ENCODE measurements at places on chromosomes 5 and 9.

DNA sequence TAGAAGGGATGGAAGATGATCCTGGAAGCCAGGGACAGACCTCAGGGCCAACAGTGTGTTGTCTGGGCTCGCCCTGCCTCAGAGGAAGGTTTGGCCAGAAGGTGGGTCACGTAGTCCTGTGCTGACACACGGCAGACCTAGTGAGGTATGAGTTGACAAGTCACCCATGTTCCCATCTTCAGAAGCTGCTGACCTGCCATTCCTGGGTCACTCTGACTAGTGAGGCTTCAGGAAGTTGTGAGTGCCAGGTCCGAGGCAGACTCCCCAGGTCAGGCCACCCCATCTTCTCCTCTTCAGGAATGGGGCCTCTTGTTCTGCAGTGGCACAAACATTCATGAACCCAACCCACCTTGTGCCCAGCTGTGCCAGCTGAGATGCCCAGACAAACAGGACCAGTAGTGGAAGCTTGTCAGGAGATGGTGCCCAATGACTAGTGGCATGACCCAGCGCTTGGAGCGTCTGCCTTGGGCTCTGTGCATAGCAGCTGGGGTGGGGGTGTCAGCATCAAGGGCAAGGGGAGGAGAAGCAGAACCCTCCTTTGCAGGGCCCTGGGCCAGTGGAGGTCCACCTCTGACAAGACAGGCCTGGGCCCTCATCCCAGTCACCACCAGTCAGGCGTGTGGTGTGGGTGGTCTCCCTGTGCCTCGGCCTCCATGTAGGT, 16.8 kb upstream of the ANGPTL2 start:
- DNase-seq, result no peak

DNA sequence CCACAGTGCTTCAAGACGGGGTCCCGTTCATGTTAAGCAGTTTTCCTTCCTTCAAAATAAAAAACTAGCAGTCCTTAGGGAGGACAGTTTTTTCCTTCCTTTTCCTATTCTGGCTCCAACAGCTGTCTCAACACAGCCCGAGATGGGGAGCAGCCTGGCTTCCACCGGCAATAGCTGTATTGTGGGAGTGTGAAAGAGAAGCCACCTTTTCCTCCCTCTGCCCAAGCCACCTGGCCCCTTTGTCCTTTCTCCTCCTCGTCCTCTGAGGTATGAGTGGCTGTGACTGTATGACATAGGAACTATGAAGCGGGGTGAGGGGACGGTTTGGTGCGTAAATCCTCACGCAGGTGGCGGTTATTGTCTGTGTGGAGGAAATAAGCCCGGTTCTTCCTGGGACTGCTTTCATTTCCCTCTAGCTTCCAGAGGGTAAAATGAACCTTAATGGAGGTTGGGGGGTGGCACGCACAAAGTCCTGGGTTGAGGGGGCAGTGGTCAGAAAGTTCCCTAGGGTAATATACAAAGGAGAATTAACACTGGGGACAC, 292.0 kb upstream of the DMRT1 start:
- no peak for DNase-seq

GRCh38 chr9:15299374-15299939, 7.6 kb downstream of the TTC39B start:
- DNase-seq, result no peak

DNA sequence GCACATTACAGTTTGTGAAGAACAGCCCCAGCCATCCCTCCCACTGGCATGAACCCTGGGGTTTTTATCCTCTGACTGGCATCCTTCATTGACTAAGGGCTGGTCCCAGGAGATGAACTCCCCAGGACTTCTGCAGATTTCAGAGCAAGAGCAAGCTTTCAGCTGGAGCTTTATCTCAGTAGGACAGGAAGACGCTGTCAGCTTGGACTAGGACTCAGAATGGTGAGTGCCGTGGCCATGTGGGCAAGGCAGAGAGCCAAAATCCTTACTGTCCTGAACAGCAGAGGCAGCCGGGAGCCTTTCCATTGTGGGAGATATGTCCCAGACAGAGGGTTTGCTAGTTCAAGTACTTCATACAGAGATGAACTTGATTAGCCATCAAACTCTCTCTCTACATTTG, 3.2 kb upstream of the ACOT12 start:
- no peak for DNase-seq

- DNase-seq, result peak; percentile 91
Measured at GRCh38 chr5:76790632-76791290, 28.1 kb upstream of the F2RL1 start.

DNA sequence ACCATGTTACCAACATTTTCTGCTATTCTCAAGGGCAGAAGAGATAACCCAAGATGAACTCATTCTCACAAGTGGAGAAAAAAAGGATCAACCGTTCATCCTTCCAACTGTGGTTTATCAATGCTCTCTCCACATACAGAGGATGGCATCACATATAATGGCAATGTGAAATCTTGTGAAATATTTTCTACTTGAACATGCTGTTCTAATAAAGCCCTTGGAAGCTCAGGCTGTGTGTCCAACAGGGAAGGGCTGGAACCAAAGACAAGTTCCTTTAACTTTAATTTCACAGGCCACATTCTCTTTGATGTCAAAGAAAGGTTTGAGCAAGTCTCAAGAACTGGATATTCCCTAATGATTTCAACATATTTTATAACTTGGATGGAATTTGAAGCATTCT, 230.5 kb downstream of the SPOCK1 start:
- no peak for DNase-seq

GRCh38 chr9:88011005-88011766, 36.9 kb upstream of the CDK20 start:
- no peak for DNase-seq

- no peak for DNase-seq
Measured at GRCh38 chr5:127950707-127951391, 132.7 kb upstream of the SLC12A2 start.

GRCh38 chr9:133796562-133796961, 58.4 kb upstream of the SARDH start:
- DNase-seq, result no peak

DNA sequence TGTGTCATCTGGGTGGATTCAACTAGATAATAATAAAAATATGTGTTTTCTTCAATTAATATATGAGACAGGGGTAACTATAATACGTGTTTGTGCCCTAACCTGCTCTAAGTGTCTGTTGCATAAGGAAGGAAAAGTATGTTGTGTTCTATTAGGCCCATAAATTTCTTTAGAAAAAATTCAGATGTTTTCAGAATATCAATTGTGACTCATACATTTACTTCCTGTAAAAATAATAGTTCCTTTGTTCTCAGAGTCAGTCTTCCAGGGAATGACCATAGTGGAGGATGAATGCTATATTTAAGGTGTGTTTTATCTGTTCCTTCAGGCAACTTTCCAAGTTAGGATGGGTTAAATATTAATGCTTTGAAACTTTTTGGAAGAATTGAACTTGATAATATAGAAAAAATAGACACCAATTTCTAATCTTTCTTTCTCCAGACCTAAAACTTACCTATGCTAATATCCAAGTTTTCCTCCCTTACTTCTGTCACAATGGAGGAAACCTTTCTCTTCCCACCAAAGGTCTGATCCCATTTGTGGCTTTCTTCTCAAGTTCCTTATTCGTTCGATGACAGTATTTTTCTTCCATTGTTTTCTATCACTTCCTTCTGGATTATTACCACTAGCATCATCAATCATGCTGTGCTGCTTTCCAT, 49.9 kb downstream of the ISL1 start:
- DNase-seq, result peak; percentile 6

DNA sequence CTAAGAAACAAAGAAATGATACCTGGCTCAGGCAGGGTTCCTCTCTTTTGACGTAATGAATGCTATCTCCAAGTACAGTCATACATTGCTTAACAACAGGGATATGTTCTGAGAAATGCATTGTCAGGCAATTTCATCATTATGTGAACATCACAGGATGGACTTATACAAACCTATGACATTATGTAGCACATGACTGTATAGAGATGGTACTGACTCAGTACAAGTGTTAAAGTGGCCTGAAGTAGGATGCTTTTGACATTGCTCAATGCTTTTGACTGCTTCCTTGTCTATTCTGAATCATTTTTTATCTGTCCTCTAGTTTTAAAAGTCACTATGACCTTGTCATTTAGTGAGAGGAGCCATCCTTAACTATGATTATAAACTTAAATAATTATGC, 147.6 kb downstream of the NR2F1-AS1 start:
- DNase-seq, result peak; percentile 4

GRCh38 chr5:129114539-129115193, 20.1 kb downstream of the ISOC1 start:
- no peak for DNase-seq

DNA sequence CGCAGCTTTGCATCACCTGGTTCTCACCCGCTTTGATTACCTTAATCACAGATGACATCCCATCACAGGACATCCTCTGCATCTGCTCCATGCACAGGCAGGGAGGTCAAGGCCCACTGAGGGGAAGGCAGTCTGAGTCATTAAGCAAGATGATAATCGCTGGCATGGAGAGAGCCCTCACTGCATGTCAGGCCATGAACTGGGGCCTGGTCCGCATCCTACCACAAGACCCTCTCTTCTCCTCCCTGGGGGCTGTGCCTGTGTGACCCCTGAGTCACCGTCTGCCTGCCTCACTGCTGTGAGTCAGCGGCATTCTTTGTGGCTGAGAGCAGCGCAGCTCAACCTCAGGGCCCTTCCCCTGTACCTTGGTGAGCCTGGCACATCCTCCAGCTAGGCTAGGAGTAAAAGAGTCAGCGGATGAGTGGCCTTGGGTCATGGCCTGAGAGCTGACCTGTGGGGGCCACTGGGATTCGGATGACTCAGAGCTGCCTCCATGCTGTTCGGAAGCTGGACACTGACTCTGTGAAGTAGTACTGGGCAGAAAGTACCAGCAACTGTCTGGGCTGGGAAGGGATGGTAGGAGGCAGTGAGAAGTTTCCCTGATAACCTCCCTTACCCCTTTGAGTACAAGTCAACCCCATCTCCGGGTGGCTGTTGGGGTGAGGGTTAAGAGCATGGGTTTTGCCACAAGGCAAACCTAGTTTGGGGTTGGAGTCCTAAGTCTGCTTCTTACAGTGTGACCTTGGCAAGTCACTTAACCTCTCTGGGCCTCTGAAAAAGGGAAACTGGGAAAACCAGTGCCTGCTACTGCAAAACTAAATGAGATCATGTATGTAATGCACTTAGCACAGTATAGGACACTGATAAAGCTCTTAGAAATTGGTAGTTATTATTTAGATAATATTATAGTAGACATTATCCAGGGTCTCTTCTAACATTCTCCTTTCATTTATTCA, 14.6 kb upstream of the ARSI start:
- peak; percentile 100 for DNase-seq

GRCh38 chr9:129720181-129720864, 32.5 kb downstream of the PTGES start:
- DNase-seq, result no peak

DNA sequence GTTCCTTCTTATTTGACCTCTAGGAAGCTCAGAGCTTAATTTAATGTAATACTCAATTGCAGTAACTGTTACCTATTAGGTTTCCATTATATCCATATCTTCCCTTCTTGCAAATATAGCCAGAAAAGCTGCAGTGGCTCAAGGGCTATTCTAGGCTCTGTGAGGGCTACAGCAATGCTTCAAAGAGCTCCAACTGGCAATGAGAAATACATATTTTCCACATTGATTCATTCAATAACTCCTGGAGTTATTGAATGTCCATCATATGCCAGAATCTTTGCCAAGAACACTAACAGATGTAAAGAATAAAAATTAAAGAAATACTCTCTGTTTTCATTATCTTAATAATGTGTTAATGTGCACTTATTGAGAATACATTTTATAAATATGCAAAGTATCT, 396.9 kb upstream of the PAPPA start:
- DNase-seq, result no peak

GRCh38 chr9:3479514-3480352, 46.1 kb downstream of the RFX3 start:
- DNase-seq, result no peak

GRCh38 chr9:136697821-136698526, 10.7 kb upstream of the AGPAT2 start:
- DNase-seq, result peak; percentile 40

GRCh38 chr5:8288334-8288733, 419.4 kb downstream of the MTRR start:
- DNase-seq, result no peak

DNA sequence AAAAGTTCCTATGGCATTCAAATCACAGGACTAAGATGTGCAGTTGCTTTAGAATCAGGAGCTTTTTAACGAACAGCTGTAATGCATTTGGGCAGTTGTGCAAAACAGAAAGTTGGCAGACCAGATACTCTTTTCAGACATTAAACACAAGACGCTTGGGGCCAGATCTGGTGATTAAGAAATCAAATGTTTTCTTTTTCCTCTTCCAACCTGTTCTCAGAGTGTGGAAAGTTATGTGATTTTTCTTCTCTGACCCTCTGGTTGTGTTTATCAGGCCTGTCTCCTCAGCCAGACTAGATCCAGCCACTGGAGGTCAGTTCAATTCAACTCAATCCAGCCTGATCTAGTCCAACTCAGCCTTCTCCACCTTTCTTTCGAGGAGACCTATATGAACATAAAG, 298.5 kb upstream of the PCSK5 start:
- no peak for DNase-seq

DNA sequence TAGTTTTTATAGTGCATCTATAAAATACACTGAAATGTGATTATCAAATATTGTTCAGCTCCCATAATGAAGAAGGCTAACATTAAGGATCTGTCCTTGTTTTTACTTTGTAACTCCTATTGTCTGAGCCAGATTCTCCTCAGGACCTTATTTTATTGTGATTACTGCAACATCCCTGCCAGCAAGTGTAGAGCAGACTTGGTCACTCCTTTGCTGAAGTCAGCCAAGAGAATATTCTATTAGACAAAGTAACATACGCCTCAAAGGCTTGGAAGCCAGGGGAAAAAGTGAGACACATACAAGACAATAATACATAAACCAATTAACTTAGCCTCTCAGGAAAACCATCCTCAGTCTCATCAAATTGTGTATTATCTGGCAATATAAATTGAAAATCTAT, 269.6 kb downstream of the ARL15 start:
- DNase-seq, result no peak

DNA sequence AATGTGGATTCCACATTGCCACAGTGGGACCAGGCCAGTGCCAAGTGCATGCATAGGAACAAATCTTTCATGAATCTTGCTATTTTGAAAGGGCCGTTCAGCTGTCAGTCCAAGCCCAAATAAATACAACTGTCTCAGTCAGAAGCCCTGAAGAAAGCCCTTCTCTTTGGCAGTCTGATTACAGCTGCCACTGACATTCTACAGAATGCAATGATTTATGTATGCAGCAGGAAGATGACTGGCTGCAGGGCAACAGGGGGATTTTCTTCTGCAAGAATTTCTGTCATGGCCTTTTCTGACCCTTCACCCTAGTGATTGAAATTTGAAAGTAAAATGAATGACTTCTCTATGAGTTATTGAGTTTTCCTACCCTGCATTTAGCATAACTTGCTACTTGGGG, 86.7 kb upstream of the FER start:
- DNase-seq, result no peak

DNA sequence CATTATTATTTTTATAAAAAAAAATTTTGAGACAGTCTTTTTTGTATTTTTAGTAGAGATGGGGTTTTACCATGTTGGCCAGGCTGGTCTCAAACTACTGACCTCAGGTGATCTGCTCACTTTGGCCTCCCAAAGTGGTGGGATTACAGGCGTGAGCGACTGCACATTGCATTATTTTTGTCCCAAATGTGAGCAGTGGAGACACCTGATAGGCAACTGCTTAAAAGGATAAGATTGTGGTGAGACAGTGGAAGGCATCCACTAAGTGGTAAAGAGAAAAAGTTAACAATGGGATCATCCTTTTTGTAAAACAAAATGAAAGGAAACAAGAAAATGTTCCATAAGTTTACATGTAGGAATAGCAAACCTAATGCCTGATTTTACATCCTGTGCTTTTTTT, 2.0 kb upstream of the CENPH start:
- no peak for DNase-seq
